ENCODE measurements at places on chromosomes 4 and X. TPM values are rescaled to one million over a fixed set of nuclear protein-coding genes. Genes with fewer than 3 reads are reported as not detected.

Gene GLOD5
- not detected for total RNA-seq

Gene CXCL5
- total RNA-seq: 0.44 TPM

Gene DUX4
- total RNA-seq: not detected

Gene HTRA3
- 44.8 TPM for total RNA-seq

Gene DBET
- not detected for total RNA-seq

Gene FAT4
- total RNA-seq: 96.9 TPM

Gene EREG
- 0.27 TPM for total RNA-seq

Gene FRAS1
- total RNA-seq: 23.5 TPM

Gene MTMR8
- 9.2 TPM for total RNA-seq

Gene CYLC1
- total RNA-seq: not detected

Gene CPE
- total RNA-seq: 374 TPM

Gene RRH
- total RNA-seq: 9.6 TPM

Gene CT47B1
- not detected for total RNA-seq

Gene CDS1
- total RNA-seq: 9.1 TPM

Gene GABRG1
- 4.1 TPM for total RNA-seq
